ENCODE measurements at places on chromosomes 11 and 22.

DNA sequence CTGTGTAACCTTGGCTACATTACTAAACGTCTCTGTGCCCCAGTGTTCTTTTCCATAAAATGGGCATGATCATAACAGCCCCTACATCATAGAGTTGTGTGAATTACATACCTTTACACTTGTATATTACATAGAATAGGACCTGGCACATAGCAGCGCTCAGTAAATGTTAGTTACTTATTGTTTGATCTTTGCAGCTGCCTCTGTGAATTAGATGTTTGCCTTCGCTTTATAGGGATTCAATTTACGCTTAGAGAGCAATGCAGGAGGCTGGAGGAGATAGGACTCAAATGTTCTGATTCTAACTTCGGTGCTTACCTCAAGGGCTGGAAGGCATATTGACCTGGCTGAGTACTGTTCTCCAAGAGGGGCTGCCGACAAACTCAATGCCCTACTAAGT, 10.4 kb upstream of the TIMP3 start:
- DNase-seq: no peak

DNA sequence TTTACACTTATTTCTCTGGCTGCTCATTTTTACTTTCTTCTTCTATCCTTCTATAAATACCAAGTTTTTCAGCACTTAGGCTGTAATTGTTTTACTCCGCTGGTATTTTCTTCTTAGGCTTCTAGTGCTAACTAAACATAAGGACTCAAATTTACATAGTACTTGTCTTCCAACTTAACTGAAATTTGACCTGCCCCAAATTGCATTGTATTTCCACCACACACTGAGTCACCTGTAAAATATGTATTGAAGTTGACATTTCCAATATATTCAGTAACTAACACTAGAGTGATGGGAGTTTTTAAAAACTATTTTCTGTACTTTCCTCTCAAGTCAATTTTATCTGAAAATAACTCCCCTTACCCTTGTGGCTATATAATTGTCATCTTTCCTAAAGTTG, 1794.1 kb upstream of the RAG2 start:
- DNase-seq: no peak

DNA sequence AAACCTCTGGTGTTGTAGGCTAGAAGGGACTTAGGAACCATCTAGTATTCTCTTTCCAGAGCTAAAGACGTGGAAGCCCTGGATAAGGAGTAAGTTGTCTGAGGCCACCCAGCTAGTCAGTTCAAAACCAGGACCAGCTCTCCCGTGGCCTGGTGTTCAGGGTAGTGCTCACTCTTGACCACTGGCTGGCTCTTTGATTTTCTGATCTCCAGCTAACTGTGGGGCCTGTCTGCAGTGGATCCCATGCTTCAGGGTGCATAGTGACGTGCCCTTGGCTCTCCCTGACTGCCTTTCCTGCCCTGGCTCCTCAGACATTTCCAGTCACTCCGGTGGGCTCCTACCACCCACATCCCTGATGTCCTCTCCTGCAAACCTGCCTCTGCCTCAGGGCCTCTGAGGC, 1.3 kb downstream of the CLMP start:
- no peak for DNase-seq

GRCh38 chr11:106088896-106089295, 11.4 kb downstream of the AASDHPPT start:
- no peak for DNase-seq

- DNase-seq: no peak
Observed at GRCh38 chr11:117316197-117316961, at the start of gene BACE1. Gene BACE1, minus strand, starts transcription at chr11:117316256. Its CDS starts 461 bp downstream, at chr11:117315795.

- DNase-seq: no peak
Observed at GRCh38 chr11:114890038-114890437, 211.7 kb downstream of the NXPE2 start.

GRCh38 chr22:47407461-47408025, 645.1 kb downstream of the TBC1D22A start:
- DNase-seq: no peak

GRCh38 chr11:131776211-131776610, 405.8 kb downstream of the NTM start:
- DNase-seq: no peak

GRCh38 chr11:126133901-126134300, 71.2 kb upstream of the CDON start:
- no peak for DNase-seq

GRCh38 chr22:24353121-24353520, 74.3 kb upstream of the ADORA2A start:
- DNase-seq: no peak

GRCh38 chr11:64225608-64226506, at the start of the genes NUDT22 and TRPT1:
Gene NUDT22, plus strand, starts transcription at chr11:64226274. Its CDS starts 379 bp downstream, at chr11:64226653.
Gene TRPT1, minus strand, starts transcription at chr11:64226186. Its CDS starts 326 bp downstream, at chr11:64225860.
- DNase-seq: peak; percentile 98

DNA sequence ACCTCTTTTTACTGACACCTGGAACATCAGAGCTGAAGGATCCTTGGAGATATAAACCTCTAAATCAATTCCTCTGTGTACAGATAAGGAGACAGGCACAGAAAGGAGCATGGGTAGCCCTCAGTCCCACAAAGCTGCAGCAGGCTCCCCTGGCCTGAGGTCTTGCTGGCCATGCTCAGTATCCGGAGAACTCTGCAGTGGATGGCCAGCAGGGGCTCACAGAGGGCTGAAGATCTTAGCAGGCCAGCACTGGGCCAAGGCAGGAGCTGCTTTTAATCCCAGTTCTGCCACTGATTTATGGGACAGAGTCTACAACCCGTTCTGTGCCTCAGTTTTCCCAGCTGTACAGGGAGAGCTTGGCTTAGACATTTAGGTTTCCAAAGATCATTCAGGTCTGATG, 52.6 kb upstream of the LRRC32 start:
- DNase-seq: no peak

GRCh38 chr11:8180469-8180868, 11.6 kb upstream of the RIC3 start:
- DNase-seq: no peak
